SJSA1 (cell line): ENCODE measurements at places on chromosomes 4 and X. TPM values are rescaled to one million over a fixed set of nuclear protein-coding genes. Genes with fewer than 3 reads are reported as not detected.

DDX53 gene
- total RNA-seq, result not detected in 2 replicates

DNA sequence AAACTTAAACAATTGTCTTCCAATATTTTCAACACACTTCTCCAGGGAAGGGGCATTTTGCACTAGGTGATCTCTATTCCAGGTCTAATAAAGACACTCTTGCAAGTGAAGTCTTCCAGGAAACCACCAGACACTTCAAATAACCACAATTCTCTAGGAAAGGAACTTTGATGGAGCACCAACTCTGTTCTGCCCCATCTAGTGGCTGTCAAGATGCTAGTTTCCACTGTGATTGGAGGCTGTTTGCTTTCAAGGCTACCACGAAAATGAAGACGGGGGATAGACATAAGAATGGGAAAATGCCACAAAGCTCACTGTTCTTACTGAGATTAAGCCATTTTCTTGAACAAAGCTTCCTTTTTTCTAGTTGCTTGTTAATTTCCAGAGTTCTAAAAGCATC, 100.6 kb upstream of the F9 start:
- no peak for DNase-seq
- no peaks in the 10 kb centered on the region for H3K4me1 ChIP-seq
- H3K4me3 ChIP-seq, result no peak overlapping the region

DNA sequence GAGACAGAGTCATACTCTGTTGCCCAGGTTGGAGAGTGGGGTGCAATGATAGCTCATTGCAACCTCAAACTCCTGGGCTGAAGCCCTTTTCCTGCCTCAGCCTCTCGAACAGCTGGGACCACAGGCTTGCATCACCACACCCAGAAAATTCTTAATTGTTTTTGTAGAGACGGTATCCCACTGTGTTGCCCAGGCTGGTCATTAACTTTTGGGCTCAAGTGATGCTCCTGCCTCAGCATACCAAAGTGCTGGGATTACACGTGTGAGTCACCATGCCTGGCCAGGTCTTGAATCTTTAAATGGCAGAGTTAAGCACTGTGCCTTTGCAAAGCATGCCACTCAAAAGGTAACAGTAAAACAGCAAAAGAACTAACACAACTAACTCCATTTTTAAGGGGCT, 28.6 kb upstream of the BBS12 start:
- no peak for DNase-seq
- no peak overlapping the region for H3K27ac ChIP-seq
- no peak overlapping the region for H3K4me3 ChIP-seq
- no peaks in the 10 kb centered on the region for H3K27me3 ChIP-seq

FAM156B gene
- 12.4 and 13.5 TPM in 2 replicates for total RNA-seq

DNA sequence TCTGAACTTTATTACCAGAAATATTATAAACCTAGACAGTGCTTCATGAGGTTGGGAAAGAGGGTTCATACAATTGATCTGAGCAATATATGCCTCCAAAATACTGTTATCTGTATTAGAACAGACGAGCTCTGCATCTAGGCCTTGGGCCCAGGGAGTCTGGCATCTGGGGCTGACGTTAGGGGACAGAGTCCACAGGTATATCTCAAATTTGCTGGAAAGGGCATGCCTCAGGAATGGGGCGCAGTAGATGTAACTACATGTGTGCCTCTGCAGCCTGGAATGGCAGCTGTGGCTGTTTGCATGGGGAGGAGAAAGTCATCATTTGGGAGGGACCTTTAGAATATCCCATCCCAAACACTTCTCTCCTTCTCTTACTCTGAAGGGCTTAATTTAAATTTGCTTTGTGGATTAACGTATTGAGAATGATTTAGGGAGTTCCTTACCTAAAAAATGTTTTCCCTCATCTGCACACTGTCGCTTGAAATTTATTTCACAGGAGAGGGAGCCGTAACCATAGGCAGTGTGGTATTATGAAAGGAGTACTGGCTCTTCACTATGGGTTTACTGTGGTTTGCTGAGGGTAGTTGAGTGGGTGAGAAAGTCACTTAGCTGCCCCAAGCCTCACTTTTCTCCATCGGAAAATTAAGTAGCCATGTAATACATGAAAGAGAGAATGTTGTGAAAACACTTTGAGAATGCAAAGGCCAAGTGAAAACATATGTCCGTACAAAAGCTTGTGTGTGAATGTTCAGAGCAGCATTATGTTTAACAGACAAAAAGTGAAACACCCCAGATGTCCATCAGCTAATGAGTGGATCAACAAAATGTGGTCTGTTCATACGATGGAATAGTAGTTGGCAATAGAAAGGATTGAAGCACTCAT, 5.9 kb downstream of the ADD1 start:
- H3K27ac ChIP-seq, result no peak overlapping the region
- H3K4me3 ChIP-seq, result no peak overlapping the region
- H3K4me1 ChIP-seq, result no peaks in the 10 kb centered on the region
- H3K27me3 ChIP-seq, result no peaks in the 10 kb centered on the region

- no peak for DNase-seq
- H3K4me1 ChIP-seq, result peaks cover 15% of the 10 kb centered on the region
- no peaks in the 10 kb centered on the region for H3K36me3 ChIP-seq
- no peaks in the 10 kb centered on the region; the same call in 1 of the 2 replicates for H3K27me3 ChIP-seq
These were observed 121.5 kb downstream of the ANK2 start for GRCh38 chr4:113170805-113171468.

GRCh38 chr4:610411-611261, 14.7 kb upstream of the PDE6B start:
- no peaks in the 10 kb centered on the region for H3K36me3 ChIP-seq
- no peaks in the 10 kb centered on the region for H3K27me3 ChIP-seq
- H3K4me1 ChIP-seq, result no peaks in the 10 kb centered on the region
- H3K27ac ChIP-seq, result no peak overlapping the region
- no peak for DNase-seq
